ENCODE measurements at places on chromosomes 12 and 14.

DNA sequence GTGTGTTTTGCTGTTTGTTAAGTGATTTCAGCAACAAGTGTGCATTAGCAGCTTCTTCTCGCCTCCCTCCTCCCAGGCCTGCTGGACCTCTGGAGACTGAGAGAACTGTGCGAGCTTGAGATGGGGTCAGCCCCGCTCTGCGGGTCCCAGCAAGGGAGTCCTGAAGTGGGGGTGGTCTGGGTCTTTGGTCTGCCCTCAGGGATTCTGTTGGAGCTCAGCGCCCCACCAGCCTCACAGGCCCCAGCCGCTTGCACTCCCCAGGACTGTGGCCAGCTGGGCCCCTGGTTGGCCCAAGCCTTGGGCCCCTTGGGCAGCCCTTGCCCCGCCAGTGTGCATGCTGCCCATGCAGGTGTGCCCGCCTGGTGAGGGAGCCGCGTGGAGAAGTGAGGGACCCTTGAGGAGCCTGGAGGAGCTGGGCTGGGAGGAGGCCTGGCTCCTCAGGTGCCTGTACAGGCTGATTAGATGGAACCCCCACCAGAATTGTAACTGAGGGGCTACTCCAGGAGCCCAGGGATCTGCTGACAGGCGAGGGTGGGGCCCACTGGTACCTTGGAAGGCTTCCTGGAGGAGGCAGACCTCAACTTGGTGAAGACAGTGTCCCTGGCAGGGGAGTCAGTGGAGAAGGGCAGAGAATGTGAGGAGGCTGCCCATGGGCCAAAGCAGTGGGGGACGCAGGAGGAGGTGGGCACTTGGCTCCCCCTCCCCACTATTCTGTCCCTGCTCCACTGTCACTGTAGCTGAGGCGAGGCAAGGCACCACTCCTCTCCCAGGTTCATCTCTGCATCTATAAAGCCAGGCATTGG lies 56.7 kb downstream of the BEGAIN start:
- no peak for DNase-seq

DNA sequence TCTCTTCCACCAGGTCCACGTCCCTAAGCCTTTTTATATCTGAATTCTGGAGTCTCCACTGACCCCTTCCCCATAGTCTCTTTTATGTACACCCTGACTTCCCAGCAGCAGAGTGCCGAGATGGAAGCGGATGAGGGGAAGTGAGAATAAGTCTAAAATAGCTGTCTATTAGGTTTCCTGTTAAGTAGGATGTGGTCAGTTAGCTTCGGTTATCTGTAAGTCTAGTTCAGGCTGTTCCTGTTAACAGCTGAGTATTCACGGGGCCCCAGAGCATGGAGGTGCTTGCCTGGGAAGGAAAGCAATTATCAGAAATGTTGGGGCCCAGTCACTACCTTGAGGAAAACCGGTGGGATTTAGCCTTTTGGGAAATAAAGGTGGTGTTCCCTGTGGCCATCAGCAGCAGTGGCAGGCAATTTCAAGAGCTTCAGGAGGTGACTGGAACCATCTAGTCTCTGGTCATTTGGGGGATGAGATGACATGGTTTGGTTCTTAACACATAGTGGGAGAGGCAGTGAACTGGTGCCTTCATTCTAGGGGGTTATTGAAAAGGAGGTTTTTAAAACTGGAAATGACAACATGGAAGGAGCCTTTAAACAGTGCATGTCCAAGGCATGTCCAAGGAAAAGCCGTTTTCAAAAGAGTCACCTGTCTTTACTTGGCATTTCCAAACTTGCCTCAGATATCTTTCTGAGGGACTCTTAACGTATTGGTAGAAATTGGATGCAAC lies 21.8 kb downstream of the CHST11 start:
- DNase-seq = peak; percentile 84

GRCh38 chr14:100474196-100474595 lies 113.0 kb downstream of the BEGAIN start:
- no peak for DNase-seq

- DNase-seq = no peak
Observed at GRCh38 chr12:123041042-123041531, 60.6 kb downstream of the ARL6IP4 start.

GRCh38 chr12:101172316-101172715 lies 37.7 kb downstream of the SLC5A8 start:
- no peak for DNase-seq

DNA sequence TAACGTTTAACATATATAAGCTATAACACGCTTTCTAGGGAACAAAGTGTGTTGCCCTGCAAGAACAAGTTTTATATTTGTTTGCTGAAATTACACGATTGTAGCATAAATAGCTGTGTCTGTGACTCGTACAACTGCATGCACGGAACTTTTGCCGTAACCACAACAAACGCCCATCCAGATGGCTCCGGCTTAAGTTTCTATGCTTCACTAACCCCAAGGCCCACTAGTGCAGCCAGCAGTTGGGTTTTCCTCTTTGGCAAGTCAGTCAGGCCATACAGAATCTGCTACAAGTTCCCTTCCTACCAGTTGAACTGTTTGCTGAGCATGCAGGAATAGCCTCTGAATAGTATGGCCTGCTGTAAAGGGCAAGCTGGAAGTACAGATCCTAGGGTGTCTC lies 12.1 kb downstream of the CSRP2 start:
- no peak for DNase-seq

DNA sequence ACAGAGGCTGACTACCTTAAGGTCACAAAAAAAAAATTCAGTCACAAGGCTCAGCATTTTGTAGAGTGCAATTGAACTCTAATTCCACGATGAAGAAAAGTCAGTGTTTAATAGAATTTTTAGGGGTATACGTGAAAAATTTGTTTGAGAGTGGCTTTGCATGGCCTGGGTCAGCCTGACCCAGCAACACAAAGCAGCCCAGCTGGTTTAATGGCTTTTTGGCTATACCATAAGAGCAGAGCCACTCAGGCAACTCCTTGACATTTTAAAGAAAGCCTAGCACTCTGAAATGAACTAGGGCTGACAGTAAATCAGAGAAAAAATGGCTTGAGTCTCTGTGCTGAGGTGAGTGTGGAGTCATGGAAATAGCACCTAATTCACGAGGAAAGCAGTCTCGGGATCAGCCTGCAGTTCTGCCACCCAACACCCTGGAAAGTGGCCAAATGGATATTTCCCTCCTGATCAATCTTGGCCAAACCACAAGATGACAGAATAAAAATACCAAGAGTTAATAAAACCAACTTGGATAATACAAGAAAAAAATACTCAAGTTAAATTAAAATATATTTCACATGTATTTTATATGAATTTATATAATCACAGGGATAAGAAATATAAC lies 59.5 kb downstream of the GALNT4 start:
- DNase-seq = no peak

DNA sequence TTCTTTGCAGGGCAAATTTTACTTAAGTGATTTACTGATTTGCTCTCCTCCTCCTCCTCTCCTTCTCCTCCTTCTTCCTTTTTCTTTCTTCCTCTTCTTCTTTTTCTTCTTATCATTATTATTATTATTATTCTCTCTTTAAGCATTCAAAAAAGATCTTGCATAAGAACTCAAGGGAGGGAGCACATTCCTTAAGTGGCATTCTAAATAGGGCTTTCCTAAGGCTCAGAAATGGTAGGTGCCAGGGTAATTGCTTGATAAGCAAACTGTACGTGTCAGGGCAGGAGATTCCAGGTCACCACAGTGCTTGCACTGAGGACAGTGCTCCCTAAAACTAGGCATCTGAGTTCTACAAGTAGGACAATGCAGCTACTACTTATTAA lies 92.4 kb downstream of the SPTSSA start:
- DNase-seq = no peak

GRCh38 chr12:116615141-116615861 lies 56.1 kb downstream of the MAP1LC3B2 start:
- DNase-seq = no peak

GRCh38 chr12:88445705-88446394 lies 134.4 kb downstream of the KITLG start:
- no peak for DNase-seq

DNA sequence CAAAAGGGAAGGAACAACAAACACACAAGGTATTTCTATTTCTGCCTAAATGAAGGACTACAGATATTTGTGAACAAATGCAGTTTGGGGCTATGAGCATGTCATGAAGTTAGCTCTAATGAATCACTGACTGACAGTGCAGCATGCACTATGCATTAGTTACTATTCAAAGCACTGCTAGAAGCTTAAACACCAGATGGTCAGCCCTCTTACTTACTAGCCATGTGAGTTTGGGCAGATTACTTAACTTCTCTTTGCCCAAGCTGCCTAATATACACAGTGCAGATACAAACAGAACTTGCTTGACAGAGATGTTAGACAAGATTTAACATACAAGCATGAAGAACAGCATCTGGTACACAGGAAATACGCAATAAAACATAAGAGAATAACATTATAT lies 96.0 kb downstream of the ATXN2 start:
- no peak for DNase-seq

DNA sequence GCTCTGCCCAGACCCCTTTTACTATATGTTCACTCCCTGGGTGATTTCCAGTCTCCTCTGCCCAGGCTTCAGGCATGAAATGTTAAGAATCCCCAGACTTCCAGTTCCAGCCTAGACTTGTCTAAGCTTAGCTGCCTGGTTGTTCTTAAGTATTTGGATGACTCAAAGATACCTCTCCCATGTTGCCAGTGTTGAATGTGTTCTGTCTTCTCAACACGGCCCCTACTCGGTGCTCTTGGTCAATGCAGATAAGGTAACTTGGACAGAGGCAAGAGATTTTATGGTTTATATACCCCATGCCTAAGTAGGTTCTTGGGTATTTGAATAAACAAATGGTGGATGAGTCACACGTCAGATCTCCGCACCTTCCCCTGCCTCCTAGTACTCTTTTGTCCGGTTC lies 13.6 kb downstream of the PIWIL1 start:
- DNase-seq = no peak

GRCh38 chr12:25985316-25986175 lies 27.1 kb downstream of the RASSF8 start:
- no peak for DNase-seq

DNA sequence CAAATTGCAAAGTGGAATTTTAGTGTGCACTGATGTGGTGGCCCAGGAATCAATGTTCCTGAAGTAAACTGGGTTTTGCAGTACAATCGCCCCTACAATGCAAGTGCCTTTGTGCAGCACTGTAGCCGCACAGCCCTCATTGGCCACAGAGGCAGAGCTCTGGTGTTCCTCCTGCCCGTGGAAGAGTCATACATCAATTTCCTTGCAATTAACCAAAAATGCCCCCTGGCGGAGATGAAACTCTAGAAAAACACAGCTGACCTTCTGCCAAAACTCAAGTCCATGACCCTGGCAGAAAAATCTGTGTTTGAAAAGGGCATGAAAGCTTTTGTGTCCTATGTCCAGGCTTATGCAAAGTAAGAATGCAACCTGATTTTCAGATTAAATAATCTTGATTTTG lies 117.9 kb upstream of the PRB2 start:
- DNase-seq = no peak

- no peak for DNase-seq
Observed at GRCh38 chr14:50260072-50260471, 28.7 kb upstream of the SOS2 start.

- peak; percentile 5 for DNase-seq
Observed at GRCh38 chr12:67355428-67356379, 86.5 kb downstream of the CAND1 start.

DNA sequence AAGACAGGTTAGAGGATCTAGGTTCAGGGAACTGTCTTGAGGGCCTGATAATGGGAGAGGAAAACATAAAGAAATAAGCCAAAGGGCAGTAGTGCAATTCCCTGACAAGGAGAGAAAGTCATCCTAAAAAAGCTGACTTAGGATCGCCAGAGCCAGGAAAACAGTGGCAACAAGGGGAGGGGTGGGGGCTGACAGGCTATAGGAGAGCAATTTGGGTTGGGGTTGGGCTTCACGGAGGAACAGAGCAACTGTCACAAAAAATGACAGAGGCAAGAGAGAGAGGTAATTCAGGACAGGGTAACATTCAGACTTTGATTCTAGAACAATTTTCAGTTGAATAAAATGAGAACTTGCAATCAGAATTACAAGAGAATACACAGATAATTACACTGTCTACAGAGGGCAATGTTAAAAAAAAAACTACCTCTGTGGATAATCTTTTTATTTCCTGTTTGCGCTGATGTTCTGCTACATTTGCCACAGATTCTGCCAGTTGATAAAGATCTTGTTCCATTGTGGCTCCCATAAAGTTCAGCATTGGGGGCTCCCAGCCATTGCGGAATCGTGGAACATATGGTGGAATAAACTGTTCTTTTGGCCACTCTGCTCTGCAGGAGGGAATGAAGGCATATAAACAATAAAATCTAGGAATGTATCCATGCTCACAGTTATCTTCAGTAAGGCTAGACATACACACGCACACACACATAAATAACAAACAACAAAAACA lies 138.6 kb downstream of the EPS8 start:
- DNase-seq = no peak

DNA sequence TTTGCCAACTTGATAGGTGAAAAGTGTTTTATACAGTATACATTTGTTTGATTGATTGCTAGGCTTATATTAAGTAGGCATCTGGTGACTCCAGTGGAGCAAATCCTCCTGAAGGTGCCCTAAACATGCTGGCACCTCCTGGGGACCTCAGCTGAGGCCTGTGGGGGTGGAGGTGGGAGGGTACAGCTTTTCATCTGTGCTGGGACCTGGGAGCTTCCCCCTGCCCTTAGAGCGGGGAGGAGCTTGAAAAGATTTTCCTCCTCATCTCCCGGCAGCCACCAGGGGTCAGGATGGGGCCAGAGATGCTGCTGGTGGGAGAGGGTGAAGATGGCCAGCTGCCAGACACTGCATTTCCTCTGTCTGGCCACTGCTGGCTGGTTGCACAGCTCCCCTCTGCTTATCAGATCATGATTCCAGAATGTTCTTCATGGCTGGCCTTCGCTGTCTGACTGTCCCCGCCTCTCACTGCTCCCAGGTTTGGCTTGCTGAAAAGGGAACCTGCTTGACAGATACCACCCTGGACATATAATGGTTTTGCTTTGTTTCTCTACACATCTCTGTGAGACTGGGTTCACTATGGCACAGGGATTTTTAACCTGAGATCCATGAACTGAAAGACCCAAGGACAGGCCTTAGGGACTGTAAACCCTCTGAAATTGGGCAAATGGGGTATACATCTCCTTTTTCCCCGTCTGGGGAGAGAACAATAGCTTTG lies 10.5 kb upstream of the JPH4 start:
- peak; percentile 83 for DNase-seq

- DNase-seq = peak; percentile 26
Observed at GRCh38 chr14:69101331-69101826, 51.5 kb downstream of the DCAF5 start.

DNA sequence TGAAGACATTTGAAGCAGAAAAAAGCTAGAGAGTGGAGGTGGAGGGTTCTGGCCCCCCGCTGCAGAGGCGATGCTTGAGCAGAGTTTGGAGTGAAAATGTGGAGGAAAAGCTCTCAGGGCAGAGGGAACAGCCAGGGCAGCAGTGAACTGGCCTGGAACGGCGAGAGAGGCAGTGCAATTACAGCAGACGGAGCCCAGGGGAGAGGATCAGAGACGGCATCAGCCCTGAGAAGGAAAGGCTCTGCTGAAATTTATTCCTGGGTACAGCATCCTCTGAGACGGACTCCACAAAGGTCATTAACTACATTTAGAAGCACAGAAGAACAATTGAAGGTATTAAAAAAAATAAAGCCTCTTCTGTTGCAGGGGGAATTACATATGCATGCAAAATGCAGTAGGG lies 14.2 kb downstream of the STON2 start:
- DNase-seq = no peak

- DNase-seq = no peak
Observed at GRCh38 chr14:100305324-100306100, 732 bp downstream of the SLC25A29 start.

GRCh38 chr12:56221232-56221756 lies 428 bp downstream of the RNF41 start:
- DNase-seq = no peak

GRCh38 chr12:42420395-42420794 lies 94.4 kb downstream of the PPHLN1 start:
- DNase-seq = no peak

- DNase-seq = no peak
Observed at GRCh38 chr12:74781991-74782485, 244.4 kb downstream of the ATXN7L3B start.
